Endodermal cell (in vitro differentiated cells): ENCODE measurements at places on chromosomes 1 and 21. TPM values are rescaled to one million over a fixed set of nuclear protein-coding genes. Genes with fewer than 3 reads are reported as not detected.
A peak's percentile ranks its signal among the peaks of the same experiment; 100 is the strongest.

DISP3 gene
- 7.6 to 13.6 TPM (median 11.6 TPM) in 3 replicates for total RNA-seq

RGS8 gene
- total RNA-seq: 25.0 and 28.4 TPM in 2 replicates

RSPO1 gene
- total RNA-seq: 0.19 TPM in 1 of 3 replicates, not detected in the others

GJA9 gene
- not detected in 2 replicates for total RNA-seq

- no peak for DNase-seq
- no peaks in the 10 kb centered on the region for H3K36me3 ChIP-seq
- no peaks in the 10 kb centered on the region for H3K4me1 ChIP-seq
- H3K27ac ChIP-seq: no peak overlapping the region
- no peak overlapping the region for H3K4me3 ChIP-seq
Measured at GRCh38 chr1:61277121-61277690, 194.8 kb downstream of the NFIA start.

- peaks cover 42% of the 10 kb centered on the region for H3K27me3 ChIP-seq
- no peaks in the 10 kb centered on the region for H3K36me3 ChIP-seq
- DNase-seq: no peak
- peaks cover 2% of the 10 kb centered on the region for H3K4me1 ChIP-seq
Measured at GRCh38 chr1:15382601-15383518, 26.8 kb upstream of the EFHD2 start.

DNA sequence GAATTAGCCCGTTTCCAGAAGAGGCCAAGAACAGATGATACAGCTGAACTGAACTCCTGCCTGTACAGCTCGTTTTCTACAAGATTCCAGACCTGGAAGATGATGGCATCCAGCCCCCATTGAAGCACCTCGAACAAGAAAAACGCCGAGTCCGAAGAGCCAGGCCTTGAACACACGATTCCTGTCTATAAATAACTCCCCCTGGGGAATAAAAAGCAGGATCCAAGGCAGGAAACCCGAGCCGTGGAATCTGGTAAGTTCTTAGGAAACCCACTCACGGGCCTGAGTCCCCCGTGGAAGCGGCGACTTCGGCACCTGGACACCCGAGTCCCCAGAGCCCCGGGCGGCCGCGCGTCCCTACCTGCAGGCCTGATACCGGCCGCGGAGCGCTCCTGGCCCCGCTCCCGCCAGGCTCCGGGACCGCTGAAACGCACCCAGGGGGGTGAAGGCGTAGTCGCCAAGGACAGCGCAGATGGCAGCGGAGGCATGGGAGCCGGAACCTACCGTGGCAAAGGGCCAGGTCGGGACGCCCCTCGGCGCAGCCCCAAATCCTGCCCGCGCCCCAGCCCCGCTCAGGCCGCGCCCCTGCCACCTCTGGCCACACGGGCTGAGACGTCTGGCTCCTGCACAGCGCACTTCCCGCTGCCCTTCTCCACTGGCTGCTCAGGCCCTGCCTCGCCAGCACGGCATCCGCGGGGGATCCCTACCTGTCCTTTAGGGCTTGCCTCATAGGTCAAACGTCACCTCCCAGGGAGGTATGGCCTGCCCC is 14.0 kb upstream of the HLCS start:
- DNase-seq: peak; percentile 83
- H3K27me3 ChIP-seq: no peaks in the 10 kb centered on the region
- H3K4me3 ChIP-seq: peak overlapping the region; percentile 69
- no peaks in the 10 kb centered on the region for H3K36me3 ChIP-seq
- H3K4me1 ChIP-seq: no peaks in the 10 kb centered on the region
- H3K27ac ChIP-seq: no peak overlapping the region

DNA sequence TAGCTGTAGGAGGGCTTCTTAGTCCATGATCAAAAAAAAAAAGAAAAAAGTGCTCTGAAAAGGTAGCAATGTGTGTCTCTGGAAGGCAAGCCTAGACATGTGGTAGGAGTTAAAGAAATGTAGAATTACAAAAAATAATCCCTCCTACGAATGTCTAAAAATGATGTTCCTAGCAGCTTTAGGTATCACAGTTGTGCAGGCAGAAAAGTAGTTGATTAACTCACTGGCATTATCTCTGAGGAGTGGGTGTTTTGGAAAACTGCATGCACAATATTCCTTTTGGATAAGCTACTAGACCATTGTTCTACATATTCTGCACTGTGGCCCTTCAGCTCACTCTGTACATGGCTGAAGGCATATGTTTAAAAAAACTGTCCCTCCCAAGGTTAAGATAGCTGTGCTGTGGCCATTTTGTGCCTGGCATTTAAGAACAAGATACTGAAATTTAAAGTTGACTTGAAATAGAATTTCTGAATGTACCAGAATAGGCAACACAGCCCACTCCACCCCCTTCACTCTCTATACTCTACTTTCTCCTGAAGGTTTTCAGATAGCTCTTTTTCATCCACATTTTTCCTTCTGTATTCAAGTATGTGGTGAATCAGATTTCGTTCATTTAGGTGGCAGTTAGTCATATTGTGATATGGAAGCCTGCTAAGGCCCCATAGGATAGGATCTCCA is 463.9 kb upstream of the LRRC7 start:
- peak overlapping the region; percentile 40 for H3K4me3 ChIP-seq
- no peaks in the 10 kb centered on the region for H3K27me3 ChIP-seq
- no peaks in the 10 kb centered on the region for H3K36me3 ChIP-seq
- DNase-seq: no peak

- no peaks in the 10 kb centered on the region for H3K27me3 ChIP-seq
- H3K36me3 ChIP-seq: no peaks in the 10 kb centered on the region
- H3K4me3 ChIP-seq: no peak overlapping the region
- no peak for DNase-seq
- no peaks in the 10 kb centered on the region for H3K4me1 ChIP-seq
Measured at GRCh38 chr1:36920801-36921405, 113.4 kb downstream of the GRIK3 start.

DNA sequence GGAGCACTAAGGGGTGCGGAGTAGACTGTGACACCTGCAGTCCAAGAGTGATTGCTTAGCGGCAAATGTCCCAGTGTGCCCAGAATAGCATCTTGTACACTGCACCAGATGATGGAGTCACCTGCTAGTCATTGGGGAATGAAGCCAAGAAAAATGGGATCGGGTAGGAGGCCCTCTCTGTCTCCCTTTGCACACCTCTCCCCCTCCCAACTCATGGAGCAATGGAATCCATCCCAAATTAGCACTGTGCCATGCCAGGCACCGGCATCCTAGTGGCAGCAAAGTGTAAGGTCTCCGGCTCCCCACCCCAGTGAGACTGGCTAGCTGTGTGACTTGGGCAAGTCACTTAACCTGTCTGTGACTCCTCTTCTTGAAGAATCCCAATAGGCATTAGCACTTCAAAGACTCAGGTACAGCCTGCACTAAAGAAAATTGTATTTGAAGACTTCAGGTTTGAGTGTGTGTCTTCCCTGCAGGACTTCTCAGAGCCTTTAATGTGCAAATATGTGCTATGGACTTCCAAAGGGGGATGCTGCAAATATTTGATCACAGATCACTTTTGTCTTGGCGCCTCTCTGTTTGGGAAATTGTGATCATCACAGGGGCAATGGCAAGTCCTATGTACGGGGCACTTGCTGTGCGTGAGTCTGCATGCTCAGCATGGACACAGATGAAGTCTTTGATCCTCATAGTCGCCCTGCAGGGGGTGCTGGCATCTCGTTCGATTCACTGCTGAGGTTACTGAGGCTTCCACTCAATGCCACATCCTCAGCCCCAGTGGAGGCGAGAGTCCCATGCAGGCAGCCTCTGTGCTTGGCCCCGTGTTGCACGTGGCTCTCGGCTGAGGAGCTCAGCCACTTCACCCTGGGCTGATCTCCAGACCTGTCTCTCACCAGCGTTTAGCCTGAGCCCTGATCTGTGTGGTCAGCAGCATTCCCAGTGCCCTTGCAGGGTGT is 272.9 kb upstream of the C1orf174 start:
- no peaks in the 10 kb centered on the region for H3K36me3 ChIP-seq
- no peak overlapping the region for H3K27ac ChIP-seq
- H3K27me3 ChIP-seq: no peaks in the 10 kb centered on the region
- peak; percentile 66 for DNase-seq
- peaks cover 2% of the 10 kb centered on the region for H3K4me1 ChIP-seq

DNA sequence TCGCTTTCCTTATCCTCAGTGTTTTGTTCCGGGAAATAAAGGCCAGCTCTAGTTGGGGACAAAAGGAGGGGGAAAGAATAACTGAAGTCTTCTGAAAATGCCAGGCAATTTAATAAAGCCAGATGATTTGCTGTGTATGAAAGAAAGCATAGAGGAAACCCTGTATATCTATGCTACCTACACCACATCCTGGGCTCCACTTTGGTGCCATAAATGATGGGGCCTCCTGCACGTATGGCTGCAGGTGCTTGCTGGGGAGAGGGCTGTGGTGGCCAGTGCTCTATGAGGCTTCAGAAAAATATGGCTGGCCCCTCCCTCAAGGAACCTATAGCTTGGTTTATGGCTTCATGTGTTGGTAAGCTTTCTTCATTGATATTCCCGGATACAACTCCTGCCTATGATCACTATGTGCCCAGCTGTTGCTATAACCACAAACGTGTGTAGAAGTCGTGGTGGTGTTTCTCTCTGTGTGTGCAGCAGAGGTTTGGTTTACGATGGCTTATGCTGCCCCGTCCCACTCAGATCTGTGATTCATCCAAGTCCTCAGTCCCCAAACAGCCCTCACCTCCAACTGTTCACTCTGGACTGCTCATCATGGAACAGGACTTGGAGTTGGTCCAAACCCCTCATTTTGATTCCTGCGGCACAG is 59.5 kb downstream of the BACE2 start:
- H3K4me3 ChIP-seq: no peak overlapping the region
- no peaks in the 10 kb centered on the region for H3K36me3 ChIP-seq
- no peaks in the 10 kb centered on the region for H3K4me1 ChIP-seq
- no peaks in the 10 kb centered on the region for H3K27me3 ChIP-seq
- no peak for DNase-seq
